ENCODE measurements at places on chromosomes 1 and 21. TPM values are rescaled to one million over a fixed set of nuclear protein-coding genes. Genes with fewer than 3 reads are reported as not detected.

DNA sequence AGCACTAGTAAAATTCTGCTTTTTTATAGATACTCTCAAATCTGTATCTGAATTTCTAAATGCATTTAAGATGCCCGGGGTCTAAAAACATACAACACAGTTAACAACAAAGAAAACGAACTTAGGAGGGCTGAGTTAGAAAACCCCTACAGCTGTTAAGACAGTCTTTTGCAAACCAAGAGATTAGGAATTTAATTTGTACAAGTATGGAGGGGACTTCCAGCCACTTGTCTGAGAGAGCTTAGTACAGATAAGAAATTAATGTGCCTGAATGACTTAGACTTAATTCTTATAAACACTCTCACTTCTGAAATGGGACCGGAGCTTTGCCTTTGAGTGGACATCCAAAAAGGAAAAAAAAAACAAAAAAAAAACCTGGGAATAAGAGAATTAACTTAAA lies 61.6 kb downstream of the SMYD3 start:
- DNase-seq = no peak

DNA sequence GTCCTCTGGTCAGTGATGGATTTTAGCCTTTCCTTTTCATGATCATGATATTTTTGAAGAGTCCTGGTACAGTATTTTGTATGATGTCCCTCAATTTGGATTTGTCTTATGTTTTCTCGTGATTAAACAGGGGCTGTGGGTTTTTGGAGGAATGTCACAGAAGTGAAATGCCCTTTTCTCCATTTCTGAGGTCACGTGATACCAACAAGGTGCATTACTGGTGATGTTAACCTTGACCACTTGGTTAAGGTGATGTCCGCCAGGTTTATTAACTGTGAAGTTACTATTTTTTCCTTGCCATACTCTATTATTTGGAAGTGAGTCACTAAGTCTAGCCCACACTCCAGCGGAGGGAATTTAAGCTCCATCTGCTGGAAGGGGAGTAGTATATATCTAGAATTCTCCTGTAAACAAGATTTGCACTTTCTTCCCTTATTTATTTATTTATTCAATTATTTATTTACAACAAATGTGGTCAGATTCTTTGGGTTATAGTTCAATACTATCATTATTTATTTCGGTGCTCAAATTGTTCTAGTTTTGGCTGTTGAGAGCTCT lies 123.4 kb downstream of the HIVEP3 start:
- DNase-seq = peak; percentile 79

GRCh38 chr1:211548321-211549091 lies 30.5 kb downstream of the SLC30A1 start:
- no peak for DNase-seq

DNA sequence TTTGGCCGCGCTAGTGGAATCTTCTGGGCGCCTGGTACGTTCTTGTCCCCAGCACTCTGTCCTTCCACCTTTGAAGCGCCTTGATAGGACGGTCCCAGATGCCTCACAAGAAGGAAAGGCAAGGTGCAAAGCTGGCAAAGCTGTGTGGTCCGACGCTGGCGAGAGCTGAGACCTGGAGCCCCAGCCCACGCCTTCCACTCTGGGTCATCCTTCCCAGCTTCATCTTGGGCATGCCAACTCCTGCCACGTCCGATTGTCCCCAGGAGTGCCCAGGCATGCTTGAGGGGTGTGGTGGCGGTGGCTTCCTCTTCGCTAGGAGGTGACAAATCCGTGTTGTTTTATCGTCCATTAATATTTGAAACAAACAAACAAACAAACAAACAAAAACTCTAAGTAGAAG lies 123.9 kb upstream of the DPYD start:
- DNase-seq = no peak

- DNase-seq = no peak
Measured at GRCh38 chr1:111992476-111992875, 3.0 kb upstream of the KCND3 start.

GRCh38 chr1:55579332-55580001 lies 364.3 kb upstream of the USP24 start:
- DNase-seq = no peak

- no peak for DNase-seq
Measured at GRCh38 chr1:198424441-198424840, 116.0 kb downstream of the ATP6V1G3 start.

- peak; percentile 18 for DNase-seq
Measured at GRCh38 chr1:156885880-156886355, 7.6 kb upstream of the PEAR1 start.

GRCh38 chr1:156129687-156130577 lies 15.4 kb downstream of the LMNA start:
- DNase-seq = peak; percentile 97

DNA sequence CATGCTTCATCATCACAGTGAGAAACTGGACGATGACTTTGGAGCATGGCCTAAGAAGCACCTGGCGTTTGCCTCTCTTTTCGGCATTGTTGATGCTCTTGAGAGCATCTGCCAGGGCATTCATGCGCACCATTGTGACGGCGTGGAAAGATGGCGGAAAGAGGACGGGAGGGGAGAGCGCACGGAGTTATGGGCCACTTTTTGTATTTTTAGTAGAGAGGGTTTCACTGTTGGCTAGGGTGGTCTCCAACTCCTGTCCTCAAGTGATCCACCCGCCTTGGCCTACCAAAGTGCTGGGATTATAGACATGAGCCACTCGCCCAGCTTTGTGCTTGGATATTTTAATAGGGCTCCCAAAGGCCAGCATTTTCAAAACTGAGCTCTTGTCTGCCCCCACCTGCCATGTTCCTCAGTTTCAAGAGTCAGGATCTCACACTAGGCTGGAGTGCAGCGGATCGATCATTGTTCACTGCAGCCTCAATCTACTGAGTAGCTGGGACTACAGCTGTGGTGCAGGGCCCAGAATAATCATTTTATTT lies 5.3 kb downstream of the RPS8 start:
- no peak for DNase-seq

- no peak for DNase-seq
Measured at GRCh38 chr1:47780469-47780995, 216.7 kb downstream of the TRABD2B start.

GRCh38 chr1:39494671-39495410 lies 3.4 kb downstream of the BMP8A start:
- no peak for DNase-seq

DNA sequence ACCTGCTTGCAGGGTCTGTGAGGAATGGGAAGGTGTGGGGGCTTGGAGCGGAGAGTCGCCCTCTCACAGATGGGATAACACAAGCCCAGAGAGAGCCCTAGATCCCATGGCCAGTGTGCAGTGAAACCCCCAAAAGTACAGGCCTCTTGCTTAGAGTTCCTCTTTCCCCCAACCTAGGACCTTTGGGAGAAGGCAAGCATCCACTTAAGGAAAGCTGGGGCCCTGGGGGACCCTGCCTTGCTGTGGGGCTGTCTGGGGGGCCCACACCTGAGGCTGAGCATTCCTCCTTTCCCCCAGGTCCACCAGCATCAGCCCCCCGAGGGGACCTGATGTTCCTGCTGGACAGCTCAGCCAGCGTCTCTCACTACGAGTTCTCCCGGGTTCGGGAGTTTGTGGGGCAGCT lies 1.1 kb downstream of the VWA1 start:
- DNase-seq = no peak

- DNase-seq = peak; percentile 20
Measured at GRCh38 chr1:88982055-88982454, 10.4 kb downstream of the KYAT3 start.

DNA sequence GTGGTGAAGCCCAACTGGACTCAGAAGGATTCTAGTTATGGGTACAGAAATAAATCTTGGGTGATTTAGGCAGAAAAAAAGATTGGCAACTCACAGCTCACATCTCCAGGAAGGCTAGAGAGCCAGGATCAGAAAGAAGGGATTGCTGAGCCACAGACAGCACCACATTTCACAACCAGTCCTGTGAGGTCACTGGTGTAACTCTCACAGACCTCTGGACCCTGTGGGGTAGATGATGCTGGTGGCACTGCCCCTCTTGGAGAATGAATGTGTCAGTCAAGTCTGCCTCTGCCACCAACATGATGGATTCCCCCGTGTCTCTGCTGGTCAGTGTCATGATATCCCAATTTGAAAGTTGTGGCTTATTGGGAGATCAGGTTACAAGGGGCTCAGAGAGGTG lies 70.9 kb upstream of the HMCN1 start:
- DNase-seq = no peak

GRCh38 chr1:40630488-40631223 lies 34.8 kb downstream of the RIMS3 start:
- DNase-seq = peak; percentile 16

- DNase-seq = no peak
Measured at GRCh38 chr1:183832459-183832858, 27.5 kb downstream of the RGL1 start.

- no peak for DNase-seq
Measured at GRCh38 chr1:11854519-11854918, 4.2 kb downstream of the NPPB start.

DNA sequence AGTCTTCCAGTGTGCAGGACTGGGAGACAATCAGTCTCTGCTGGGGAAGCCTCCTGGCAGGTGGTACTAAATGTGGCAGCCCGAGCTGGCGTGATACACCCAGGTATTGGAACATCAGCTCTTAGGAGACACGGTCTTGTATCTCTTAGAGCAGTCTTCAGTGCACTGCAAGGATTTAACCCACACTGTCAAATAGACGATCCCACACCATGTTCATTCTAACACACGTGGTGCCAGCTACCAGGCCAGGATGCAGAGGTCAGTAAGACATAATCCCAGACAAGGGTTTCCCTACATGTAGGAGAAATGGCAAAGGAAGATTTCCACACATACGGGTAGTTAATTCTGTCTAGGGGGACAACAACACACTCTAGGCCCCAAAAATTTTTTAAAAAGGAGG lies 8.7 kb downstream of the TRIM11 start:
- DNase-seq = no peak

DNA sequence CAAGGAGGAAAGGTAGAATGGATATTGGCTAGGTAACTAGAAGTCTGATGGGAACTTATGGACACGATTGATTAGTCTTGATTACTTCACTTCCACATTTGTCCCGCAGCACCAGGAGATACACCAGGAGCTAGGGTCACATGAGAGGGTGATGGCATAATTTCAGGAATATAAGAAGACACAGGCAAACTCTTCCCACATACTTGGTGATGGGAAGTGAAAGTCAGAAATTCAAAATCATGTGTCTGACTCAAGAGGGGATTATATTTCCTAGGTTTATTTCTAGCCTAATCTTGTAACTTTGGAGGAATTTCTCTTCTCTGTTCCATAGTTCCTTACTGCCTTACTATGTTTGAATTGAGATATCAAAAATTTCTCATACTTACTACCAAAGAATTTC lies 185.0 kb downstream of the PBX1 start:
- DNase-seq = no peak

DNA sequence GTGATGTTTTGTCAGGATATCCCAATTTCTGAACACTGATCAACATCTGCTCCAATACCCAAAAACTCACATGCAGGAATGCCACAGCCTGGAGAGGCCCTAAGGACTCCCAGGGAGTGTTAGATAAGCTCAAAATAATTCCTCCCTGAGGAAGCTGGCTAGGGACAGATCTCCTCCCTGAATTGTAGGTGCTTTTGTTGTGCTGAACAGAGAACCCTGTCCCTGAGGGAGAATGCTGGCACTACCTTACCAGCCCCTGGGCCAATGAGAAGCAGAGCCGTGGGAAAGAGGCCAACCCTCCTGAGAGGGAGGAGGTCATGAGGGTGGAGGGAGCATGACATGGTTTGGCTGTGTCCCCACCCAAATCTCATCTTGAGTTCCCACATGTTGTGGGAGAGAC lies 73.6 kb upstream of the PTGFRN start:
- no peak for DNase-seq

DNA sequence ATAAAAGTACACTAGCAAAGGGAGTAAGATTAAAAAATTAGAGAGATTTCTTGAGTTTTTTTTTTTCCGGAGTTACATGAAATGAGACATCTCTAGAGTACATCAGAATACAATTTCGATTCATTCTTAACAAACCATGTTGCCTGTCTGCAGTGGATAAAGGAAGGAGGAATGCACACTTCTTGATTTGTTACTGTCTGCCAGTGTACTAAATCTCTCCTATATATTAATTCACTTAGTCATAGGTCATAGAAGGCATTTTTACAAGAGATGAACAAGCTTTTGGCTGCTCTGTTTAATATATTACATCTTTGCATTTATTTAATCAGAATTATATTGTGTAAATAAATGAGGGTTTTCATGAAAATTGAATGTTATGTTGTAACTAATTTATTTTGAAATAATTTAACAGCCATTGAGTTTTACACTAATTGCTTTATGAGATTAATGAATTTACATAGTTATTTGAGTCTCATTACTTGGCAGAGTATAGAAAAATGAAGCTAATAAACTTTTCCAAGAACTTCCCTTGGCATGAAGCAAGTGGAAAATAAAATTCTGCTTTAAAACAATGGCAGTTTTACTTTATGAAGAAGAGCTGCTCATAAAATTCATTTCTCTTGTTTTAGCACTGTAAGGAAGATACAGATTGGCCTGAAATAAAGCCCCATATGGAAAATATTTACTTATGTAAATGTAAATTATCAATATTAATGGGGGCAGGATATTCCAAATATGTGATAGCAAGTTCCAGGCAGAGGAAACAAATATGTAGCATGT lies 1284.7 kb downstream of the BRINP3 start:
- DNase-seq = no peak

DNA sequence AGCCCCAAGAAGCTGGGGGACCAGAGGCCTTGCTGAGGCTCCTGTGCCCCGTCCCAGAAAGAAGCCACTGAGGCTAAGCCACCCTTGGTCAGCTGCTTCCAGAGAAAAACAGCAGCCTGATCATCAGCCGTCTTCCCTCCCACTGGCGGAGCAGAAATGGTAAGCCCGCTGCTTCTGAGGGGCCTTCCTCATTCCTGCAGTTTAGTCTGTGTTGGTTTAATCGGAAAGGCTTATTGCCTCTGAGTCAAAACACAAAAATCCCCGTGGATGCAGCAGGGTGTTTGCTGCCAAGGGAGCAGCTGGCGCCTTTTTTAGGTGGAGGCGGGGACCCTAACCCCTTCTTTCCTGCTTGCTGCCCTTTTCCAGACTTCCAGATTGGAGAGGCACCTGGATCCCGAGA lies 33.9 kb downstream of the SPSB1 start:
- DNase-seq = peak; percentile 91

The FAM43B gene
- polyA plus RNA-seq = not detected

The LRRC3 gene
- polyA plus RNA-seq = 0.43 TPM

The GPR89B gene
- polyA plus RNA-seq = 21.7 TPM

The TNFRSF14 gene
- 9.9 TPM for polyA plus RNA-seq

The SPRR2G gene
- not detected for polyA plus RNA-seq

The TCHH gene
- polyA plus RNA-seq = not detected

The TP73 gene
- not detected for polyA plus RNA-seq

The JAM2 gene
- 2.3 TPM for polyA plus RNA-seq

The NSUN4 gene
- polyA plus RNA-seq = 18.3 TPM

The SPOCD1 gene
- 44.8 TPM for polyA plus RNA-seq

The HRNR gene
- not detected for polyA plus RNA-seq

The S100A7A gene
- polyA plus RNA-seq = not detected

The ADGRL2 gene
- polyA plus RNA-seq = 40.0 TPM

Measured in fibroblast of lung (primary cell).